ENCODE measurements at places on chromosomes 3 and 15.

DNA sequence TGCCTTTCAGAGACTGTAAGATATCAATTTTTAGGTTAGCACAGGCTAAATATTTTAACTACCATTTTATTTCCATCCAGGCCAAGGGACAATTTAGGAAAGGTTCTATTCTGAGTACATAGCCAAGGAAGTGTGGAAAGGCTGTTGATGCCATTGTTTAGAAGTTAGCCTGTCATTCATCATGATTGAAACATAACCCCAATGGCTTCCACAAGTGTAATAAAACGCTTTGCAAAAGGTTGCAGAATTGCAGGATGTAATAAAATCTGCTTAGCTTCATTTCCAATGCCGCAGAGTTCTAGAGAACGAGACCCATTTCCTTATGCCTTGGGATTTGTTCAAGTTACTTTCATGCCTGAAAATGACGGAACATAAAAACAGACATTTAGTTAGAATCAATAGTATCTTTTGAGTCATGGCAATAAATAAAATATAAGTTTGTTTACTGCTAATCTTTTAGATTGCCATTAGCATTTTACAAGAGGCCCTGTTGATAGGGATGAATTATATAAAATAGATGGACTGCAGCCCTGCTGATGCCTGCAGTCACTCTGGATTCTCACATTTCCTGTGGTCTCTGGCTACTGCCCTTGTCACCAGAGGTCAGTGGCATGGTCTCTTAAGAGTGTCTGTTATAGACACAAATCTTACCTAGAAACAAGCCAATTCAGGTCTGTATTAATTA, 678.2 kb upstream of the CFAP20DC start:
- DNase-seq = no peak

- no peak for DNase-seq
Measured at GRCh38 chr15:30962659-30963058, 28.8 kb downstream of the MTMR10 start.

DNA sequence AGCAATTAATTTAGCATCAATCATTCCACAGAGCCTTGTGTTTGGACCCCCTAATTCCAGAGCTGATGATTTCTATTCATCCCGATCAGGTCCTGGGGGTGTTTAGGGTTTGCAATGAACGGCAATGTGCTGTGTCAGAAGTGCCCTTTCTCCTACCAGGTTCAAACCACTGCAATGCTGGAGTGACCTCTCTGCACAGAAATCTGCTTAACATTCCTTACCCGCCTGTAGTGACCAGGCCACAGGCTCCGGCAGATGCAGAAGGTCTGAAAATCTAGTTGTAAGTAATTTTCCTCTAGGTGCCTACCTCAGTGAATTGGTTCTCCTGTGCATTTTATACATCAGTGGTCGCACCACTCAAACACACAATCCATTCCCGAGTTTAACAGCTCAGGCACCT, 725.3 kb upstream of the CFAP20DC start:
- no peak for DNase-seq

- DNase-seq = no peak
Measured at GRCh38 chr3:177578488-177578887, 381.2 kb upstream of the TBL1XR1 start.

DNA sequence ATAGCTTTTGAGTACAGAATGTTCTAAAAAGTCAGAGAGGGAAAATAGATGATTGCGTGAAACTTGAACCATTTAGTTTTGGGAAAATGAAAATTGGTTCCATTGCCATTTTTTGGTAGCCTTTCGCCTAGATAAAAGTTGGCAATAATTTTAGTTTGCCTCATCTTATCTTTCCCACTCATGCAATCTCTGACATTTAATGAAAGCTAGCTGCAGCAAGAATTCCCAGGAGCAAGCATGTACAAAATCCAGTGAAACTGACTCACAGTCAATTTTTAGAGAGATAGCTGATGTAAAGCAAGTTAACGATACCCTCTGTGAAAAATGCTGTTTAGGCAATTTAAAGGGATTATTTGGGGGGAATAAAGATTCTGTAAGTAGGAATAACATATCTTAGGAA, 797.4 kb downstream of the GRM7 start:
- peak; percentile 22 for DNase-seq

- DNase-seq = no peak
Measured at GRCh38 chr15:74394090-74394846, 26.8 kb upstream of the CYP11A1 start.

GRCh38 chr15:96342406-96343112, 12.1 kb downstream of the NR2F2 start:
- no peak for DNase-seq

DNA sequence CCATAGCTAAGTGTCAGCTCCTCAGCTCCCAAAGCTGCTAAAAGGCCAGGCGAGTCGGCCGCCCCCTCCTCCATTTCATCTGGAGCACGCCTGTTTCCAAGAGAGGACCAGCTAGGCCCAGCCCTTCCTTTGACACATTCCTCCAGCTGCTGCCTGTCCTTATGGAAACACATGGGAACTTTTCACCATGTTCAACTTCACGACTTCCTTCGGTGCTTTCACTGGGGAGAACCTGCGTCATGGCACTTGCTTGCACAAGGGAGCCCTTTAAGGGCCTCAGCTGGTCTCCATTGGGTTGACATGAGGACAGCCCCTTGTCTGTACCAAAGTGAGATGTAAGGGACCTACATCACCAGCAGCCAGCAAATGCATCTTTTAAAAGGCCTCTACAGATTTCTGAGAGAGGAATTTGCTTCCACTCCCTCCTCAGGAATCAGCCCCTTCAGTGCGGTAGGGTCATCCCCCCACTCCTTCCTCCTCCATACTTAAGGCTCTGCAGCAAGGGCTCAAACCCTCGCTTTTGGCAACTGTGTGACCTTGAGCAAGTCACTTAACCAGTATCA, 2.1 kb downstream of the MAGI1 start:
- DNase-seq = peak; percentile 49

DNA sequence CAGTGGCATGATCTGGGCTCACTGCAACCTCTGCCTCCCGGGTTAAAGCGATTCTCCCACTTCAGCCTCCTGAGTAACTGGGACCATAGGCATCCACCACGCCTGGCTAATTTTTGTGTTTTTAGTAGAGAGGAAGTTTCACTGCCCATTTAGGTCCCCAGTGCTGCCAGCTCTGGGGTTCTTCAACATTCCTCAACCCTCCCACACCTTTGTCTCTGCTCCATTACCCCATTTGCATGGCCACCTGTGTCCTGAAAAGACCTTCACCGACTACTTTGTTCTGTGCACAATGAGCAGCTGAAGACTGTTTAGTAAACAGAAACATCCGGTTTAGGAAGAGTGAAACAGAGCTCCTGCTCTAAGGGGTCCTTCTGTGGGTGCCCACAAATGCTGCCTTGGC, 92.0 kb downstream of the FAM43A start:
- no peak for DNase-seq

- no peak for DNase-seq
Measured at GRCh38 chr3:102024270-102024904, 175.1 kb downstream of the NFKBIZ start.

- no peak for DNase-seq
Measured at GRCh38 chr15:49908933-49909295, 210.1 kb downstream of the ATP8B4 start.

GRCh38 chr15:37142371-37142770, 42.0 kb upstream of the MEIS2 start:
- no peak for DNase-seq

GRCh38 chr3:9914011-9914410, 2.9 kb upstream of the IL17RC start:
- DNase-seq = no peak

DNA sequence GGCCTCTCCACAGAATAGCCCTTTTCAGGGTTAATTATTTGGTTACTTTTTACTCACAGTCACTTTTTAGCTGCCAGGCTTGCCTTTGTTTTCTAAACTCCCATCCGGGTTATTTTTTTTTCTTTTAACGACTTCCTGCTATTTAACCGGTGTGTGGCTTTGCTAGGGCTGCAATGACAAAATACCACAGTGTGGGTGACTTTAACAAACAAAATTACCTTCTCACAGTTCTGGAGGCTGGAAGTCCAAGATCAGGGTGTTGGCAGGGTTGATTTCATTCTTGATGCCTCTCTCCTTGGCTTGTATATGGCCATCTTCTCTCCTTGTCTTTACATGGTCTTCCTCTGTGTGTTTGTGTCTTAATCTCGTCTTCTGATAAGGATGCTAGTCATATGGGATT, 91.5 kb downstream of the IL1RAP start:
- no peak for DNase-seq

GRCh38 chr3:169754711-169755110, 10.1 kb downstream of the TERC start:
- DNase-seq = no peak

GRCh38 chr3:187669675-187670504, at the start of gene SST:
Gene SST (minus strand): TSS chr3:187670394. CDS start chr3:187670291, 103 bp downstream.
- peak; percentile 56 for DNase-seq

GRCh38 chr3:13112521-13113345, 39.5 kb upstream of the IQSEC1 start:
- DNase-seq = no peak

GRCh38 chr15:66685638-66686150, 16.3 kb upstream of the SMAD6 start:
- no peak for DNase-seq

DNA sequence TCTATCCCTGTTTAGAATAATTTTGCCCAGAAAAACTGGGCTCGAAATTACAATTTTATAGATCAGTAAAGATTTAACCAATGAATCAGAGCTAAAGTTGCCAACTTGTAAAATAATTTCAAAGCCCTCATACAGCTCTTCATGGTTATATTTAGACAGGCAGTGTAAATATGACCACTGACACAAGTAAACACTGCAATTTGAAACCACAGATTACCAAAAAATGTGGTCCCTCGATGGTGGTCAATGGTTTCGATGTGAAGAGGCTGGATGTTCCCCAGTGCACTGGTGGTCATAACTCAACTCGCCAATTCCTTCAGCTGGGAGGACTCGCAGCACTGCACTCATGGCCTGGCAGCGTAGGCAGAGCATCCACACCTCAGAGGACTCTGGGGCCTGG, 28.6 kb downstream of the LRTM1 start:
- DNase-seq = no peak

GRCh38 chr15:90001683-90002427, 731 bp downstream of the ZNF710 start:
- DNase-seq = peak; percentile 77

- no peak for DNase-seq
Measured at GRCh38 chr3:65871305-65872141, 167.2 kb downstream of the MAGI1 start.

- DNase-seq = no peak
Measured at GRCh38 chr3:177015881-177016280, 181.4 kb downstream of the TBL1XR1 start.

GRCh38 chr3:11477407-11477911, 166.3 kb downstream of the VGLL4 start:
- peak; percentile 95 for DNase-seq

GRCh38 chr3:169534439-169534838, 129.1 kb downstream of the MECOM start:
- DNase-seq = no peak

DNA sequence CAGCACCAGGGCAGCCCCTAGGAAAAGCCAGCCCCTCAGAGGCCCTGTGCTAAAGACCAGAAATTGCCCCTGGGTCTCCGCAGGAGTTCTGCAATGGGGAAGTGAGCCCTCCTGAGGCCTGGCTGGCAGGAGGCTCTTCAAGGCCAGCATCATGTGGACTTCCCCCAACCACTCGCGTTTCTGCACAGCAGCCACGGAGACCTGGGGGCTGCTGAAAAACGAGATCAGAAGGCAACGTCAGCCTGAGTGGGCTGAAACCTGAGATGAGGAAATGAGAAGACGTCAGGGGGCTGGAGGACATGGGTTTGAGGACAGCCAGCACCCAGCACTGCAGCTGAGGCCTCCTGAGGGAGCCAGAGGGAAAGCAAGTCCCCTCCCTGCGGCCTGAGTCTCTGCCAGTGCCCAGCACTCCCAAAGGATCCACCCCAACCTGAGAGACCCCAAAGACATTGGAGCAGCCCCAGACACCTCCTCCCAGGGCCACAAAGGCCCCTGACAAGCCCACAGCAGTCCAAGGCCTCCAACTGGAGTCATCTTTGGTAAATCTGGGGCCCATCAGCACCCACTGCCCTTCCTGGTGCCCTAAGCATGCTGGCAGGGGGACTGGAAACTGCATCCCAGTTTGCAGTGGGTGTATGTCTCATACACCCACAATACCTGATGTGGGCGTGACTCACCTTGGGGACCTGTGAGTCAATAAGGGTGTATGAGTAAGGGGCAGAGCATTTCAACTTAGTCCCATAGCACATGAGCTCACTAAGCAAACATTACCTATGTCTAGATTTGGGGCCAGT, 29.2 kb upstream of the CYP11A1 start:
- DNase-seq = peak; percentile 63

GRCh38 chr15:48366584-48367312, 35.5 kb downstream of the DUT start:
- DNase-seq = no peak

- DNase-seq = no peak
Measured at GRCh38 chr3:129416415-129416814, 12.0 kb downstream of the EFCAB12 start.

DNA sequence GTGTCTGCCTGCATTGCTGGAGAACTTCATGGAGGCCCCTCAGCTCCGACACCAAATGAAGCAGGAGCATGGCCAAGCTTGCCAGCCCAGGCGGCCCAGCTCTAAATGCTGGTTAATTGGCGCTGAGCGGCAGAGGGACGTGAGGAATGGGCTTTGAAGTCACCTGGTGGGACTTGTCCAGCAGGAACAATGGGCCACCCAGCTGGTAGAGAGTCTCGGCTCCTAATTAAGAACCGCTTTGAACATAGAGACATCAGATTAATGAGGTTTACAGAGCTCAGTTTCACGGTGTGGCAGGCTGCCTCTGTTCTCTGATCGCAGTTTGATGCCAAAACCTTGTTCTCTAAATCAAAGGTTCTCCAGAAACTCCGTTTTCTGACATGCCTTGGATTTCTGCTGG, 77.5 kb upstream of the LINGO1 start:
- no peak for DNase-seq

GRCh38 chr3:129313415-129313664, 34.7 kb downstream of the HMCES start:
- DNase-seq = no peak

GRCh38 chr15:59176653-59177316, 29.9 kb upstream of the LDHAL6B start:
- peak; percentile 33 for DNase-seq

- no peak for DNase-seq
Measured at GRCh38 chr15:43749690-43750345, 3.6 kb downstream of the PDIA3 start.

DNA sequence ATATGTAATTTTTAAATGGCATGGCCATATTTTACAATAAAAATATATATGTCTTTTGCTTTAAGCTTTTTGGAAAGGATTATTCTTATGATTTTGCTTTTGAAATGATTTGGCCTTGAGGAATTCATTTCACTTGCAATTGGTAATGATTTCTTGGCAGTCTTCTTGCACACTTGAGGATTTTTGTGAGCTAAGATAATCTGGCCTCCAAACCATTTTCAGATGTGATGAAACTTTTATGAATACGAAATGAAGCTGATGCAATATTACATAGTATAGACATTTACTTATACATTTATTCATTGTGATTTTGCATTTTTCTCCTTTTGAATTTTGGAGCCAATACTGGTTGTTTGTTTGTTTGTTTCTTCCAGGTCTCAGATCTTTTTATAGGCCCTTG, 6.4 kb upstream of the SH2D7 start:
- peak; percentile 97 for DNase-seq

All from fibroblast of skin of scalp (primary cell).